ENCODE measurements at places on chromosomes 2 and 18.
A peak's percentile ranks its signal among the peaks of the same experiment; 100 is the strongest.

DNA sequence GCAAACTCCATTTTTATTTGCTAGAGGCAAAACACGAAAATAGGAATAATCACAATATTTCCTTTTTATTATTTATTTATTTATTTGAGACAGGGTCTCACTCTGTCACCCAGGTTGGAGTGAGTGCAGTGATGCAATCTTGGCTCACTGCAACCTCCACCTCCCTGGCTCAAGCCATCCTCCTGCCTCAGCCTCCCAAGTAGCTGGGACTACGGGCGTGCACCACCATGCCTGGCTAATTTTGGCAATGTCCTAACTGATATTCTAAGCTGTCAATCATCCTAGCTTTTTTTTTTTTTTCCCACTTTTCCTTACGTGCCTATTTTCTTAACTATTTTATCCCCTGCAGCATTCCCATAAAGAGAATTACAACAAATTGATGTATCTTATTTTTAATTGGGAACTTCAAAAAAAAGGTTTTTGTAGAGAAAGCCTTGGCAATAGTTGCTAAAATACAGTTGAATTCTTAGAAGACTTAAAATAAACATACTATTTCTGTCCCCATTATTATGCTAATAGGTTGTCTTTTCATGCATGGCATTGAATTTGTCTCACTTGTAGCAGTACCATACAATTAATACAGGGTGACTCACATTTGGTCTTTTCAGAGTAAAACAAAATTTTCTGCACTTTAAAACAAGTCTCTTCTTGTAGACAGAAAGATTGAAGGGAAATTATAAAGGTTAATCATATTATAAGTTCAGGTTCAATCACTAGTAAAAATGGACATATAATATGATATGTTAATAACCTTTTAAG, 153.5 kb downstream of the SLC39A10 start:
- DNase-seq: no peak

DNA sequence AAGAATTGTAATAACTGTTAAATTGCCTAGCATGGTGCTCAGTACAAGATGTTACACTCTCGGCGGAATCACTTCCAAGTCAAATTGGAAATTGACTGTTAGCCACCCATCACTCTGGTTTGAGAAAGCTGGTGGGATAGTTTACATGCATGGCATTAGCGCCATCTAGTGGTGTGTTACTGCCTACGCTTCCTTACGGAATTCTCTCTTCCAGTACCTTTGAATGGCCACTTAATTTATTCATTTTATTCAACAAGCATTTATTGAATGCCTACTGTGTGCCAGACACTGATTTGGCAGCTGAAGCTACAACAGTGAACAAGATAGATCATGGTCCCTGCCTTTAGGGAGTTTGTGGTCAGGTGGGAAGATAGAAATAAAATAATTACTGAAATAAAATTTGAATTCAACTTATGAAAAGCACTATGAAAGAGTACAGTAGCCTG, 171.2 kb downstream of the TMEM247 start:
- DNase-seq: peak; percentile 70

DNA sequence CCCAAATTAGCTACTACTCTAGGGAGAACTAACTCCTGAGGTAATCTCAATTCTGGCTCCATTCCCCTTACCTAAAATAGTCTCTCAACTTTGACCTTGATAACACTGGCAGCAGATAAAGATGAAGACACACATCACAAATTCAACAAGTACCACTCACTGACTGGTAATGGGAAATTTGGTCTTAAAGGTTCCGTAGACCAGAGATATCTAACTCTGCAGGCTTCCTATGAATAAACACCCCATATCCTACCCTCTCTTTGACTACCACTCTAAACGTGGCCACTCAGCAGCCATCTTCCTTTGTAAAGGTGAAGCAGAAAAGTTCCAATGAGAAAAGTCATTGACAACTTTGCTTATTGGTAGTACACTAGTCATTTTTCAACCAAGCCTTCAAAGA, 38.6 kb upstream of the GALNT5 start:
- DNase-seq: no peak

- DNase-seq: no peak
These were observed 163.6 kb upstream of the RBMS1 start for GRCh38 chr2:160657196-160657595.

GRCh38 chr2:17101091-17101490, 417.1 kb downstream of the RAD51AP2 start:
- no peak for DNase-seq

GRCh38 chr2:127015106-127015910, 91.6 kb downstream of the BIN1 start:
- DNase-seq: no peak

GRCh38 chr18:50274044-50274442, 7.3 kb downstream of the MBD1 start:
- no peak for DNase-seq

- DNase-seq: no peak
These were observed 439.7 kb upstream of the FANCL start for GRCh38 chr2:58680755-58681310.

GRCh38 chr2:30741576-30741975, 65.7 kb downstream of the CAPN13 start:
- no peak for DNase-seq

DNA sequence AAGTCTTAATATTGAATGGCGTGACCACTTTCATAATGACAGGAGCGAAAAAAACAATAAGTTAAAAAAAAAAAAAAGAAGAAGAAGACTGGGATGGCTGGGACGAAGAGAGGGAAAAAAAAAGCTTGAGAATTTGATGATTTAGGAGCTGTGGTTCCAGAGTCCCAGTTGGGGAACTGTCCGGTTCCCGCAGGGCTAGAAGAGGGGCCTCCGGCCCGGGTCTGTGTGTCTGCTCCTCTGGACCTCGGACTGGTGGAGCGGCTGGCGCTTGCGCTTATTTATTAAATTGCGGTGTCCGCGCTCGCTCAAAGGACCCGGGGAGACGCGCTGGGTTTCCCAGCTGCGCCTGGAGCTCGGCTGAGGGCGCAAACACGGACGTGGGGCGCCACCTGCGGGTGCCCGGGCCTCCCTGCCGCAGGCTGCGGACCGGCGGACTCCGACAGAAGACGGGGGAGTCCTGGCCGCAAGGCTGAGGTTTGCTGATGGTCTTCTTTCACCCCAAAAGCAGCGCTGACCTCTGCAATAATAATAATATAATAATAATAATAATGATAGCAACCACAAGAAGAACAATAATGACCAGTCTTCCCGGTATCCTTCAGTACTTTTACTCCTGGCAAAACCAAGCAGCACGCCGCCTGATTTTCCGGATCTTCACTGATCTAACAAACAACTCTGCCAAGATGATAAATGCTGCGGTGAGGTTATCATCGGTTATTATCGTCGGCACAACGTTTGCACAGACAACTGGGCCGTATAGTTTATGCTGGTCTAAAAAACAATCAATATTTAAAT, at the start of gene CBLN2:
Gene CBLN2 (minus strand): TSS at position 251 of the 795 bp plus-strand sequence. CDS start 2,182 bp downstream, outside the sequence.
- DNase-seq: peak; percentile 64

DNA sequence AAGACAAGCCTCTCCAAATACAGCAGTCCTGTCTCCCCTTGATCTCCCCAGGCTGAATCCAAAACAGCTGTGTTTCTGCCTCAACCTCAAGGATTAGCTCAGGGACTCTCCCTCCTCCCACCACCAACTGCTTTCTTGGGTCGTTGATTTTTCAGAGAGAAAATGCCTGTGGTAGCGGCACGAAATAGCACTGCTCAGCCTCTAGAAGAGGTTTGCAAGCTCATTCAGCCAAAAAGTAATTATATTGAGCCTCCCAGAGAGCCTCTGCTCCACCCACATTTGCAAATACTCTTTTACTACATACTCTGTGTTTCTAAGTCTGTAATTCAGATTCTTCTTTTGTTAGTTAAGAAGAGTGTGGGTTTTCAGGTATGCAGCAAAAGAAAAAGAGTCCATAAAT, 396.4 kb upstream of the TNP1 start:
- no peak for DNase-seq

GRCh38 chr18:31512203-31512764, 14.3 kb downstream of the DSG2 start:
- peak; percentile 72 for DNase-seq

DNA sequence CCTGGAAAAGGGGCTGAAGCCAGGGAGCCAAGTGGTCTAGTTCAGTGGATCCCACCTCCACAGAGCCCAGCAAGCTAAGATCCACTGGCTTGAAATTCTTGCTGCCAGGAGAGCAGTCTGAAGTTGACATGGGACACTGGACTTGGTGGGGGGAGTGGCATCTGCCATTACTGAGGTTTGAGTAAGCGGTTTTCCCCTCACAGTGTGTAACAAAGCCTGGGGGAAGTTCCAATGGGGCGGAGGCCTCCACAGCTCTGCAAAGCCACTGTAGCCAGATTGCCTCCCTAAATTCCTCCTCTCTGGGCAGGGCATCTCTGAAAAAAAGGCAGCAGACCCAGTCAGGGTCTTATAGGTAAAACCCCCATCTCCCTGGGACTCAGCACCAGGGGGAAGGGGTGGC, 144.4 kb downstream of the PTPRM start:
- no peak for DNase-seq

GRCh38 chr2:70094978-70095719, 7.9 kb downstream of the PCBP1 start:
- DNase-seq: no peak

DNA sequence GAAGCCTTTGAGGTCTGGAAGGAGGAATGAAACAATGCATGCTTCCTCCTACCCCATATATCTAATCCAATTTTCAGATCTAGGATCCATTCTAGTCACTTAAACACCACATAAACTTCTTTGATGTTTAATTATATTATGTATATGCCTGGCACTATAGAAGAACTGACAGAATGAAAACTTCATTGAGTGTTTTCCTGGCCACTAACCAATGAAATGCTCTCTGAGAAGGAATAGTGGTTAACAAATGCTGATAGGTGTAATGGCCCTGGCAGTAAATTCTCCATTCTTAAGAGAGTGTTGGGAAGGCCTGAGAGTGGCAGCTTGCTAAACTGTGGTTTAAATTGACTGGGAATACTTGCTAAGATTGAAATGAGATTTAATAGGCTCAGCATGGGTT, 710.0 kb downstream of the LRRTM4 start:
- DNase-seq: no peak

GRCh38 chr2:205857520-205858237, 175.4 kb downstream of the NRP2 start:
- no peak for DNase-seq

GRCh38 chr2:239997686-239998409, 27.3 kb downstream of the NDUFA10 start:
- no peak for DNase-seq

DNA sequence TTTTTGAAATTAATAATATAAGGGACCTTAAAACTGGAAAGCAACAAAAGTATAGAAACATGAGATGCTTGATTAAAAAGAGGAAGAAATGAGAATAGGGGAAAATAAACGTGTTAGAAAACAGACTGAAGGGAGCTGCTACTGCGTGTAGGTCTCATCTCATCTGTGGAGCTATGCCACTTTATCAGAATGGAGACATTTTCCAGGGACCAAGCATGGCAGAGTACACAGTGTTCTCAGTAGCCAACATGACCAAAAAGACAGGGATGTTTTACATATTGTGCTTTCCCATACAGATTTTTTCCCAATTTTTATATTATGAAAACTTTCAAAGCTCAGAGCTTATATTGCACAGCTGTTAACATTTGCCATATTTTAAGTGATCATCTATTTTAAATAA, 23.1 kb downstream of the CEP192 start:
- no peak for DNase-seq

DNA sequence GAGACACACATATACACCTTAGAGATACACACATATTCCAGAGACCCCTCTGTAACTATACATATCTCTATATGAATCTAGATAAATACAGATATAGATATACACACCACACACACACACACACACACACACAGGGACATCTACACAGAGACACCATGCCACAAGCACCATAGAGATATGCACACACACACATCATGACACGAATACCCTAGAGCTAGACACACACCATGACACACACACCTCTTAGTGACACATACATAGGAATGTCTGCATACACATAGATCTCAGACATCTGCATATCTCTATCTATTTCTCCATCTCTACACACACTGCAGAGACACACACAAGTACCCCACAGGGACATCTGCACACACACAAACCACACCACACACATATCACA, 270.0 kb downstream of the CYRIA start:
- no peak for DNase-seq

DNA sequence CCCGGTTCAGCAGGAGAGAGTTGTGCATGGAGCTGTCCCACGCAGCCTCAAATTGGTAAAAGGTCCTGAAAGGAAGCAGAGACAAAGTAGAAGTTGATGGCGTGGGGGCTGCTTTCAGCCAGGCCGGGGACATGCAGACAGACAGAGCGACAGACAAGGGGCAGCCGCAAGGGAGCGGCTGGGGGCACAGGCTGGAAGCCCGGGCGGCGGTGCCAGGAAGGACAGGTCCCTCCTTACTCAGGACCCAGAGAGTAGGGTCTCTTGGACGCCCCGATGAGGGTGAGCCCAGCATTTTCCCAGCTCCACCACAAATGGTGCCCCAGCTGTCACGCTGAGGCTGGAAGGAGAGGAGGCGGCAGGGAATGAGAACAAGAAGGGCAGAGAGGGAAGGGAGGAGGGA, 35.2 kb downstream of the AQP12A start:
- DNase-seq: no peak

DNA sequence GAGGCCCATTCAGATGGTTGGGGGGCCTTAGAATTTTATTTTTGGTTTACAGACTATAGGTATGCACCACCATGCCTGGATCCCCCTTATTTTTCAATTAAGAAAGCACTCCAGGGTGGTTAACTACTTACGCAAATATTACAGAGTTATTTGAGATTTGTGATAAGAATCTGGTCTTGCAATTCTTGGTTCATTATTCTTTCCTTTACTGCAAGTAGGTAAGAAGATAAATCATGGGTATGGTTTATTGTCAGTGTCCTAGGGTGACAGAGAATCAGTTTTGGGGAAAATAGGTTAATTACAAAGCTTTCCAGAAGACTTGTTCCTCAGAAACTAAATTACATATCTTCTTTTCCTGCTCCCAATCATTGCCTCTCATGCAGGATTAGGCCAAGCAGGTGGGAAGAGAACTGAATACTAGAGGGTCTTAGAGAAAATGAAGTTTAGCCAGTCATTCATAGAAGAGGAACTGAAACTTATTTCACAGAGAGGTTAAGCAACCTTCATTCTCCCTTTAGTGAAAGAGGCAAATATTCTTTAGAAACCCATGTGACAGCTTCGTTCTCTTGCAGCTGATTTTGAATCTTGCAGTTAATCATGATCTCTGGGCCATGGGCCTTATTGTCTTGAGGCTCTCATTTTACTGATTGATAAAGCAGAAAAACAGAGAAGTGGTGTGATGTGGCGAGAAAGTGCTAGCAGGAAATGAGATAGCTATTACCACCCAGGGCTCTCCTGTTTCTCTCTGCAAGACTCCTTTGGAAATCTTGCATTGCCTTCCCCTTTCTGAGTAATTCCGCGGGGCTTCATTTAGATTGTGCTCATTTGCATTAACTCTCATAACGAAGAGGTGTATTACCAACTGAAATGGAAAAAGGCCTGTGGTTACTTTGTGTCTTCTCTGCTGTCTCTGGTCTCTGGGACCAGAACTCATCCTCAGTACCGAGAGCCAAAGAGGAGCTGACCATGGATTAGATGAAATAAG, 44.8 kb upstream of the ARHGAP25 start:
- no peak for DNase-seq

GRCh38 chr18:59464486-59464885, 105.4 kb upstream of the LMAN1 start:
- DNase-seq: no peak
